ENCODE measurements at places on chromosomes 3 and 15.

GRCh38 chr3:51916418-51916817, 13.3 kb upstream of the IQCF1 start:
- no peak for DNase-seq

- DNase-seq, result peak; percentile 36
Observed at GRCh38 chr3:48194446-48195071, 6.3 kb upstream of the CDC25A start.

DNA sequence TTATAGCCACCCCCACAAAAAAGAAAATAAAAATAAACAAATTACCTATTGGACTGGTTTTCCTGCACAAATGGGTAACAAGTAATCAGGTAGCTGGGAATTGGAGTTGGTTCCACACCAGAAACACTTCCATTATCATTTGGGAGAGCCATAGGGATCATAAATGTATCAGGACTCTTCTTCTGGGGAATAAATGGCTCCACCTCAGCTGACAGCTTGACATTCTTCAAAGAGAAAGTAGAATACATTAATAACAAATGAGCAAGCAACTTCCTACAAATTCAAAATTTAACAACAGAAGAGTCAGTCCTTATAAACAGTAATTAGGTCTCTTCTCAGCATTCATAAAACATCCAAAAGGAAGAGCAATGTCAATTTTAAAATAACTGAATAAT, 8.7 kb downstream of the SECISBP2L start:
- no peak for DNase-seq

GRCh38 chr3:161142486-161142885, 37.3 kb upstream of the B3GALNT1 start:
- no peak for DNase-seq

GRCh38 chr15:63109920-63110319, 11.7 kb upstream of the LACTB start:
- no peak for DNase-seq

GRCh38 chr15:81449836-81450474, 75.9 kb upstream of the TMC3 start:
- DNase-seq, result no peak

DNA sequence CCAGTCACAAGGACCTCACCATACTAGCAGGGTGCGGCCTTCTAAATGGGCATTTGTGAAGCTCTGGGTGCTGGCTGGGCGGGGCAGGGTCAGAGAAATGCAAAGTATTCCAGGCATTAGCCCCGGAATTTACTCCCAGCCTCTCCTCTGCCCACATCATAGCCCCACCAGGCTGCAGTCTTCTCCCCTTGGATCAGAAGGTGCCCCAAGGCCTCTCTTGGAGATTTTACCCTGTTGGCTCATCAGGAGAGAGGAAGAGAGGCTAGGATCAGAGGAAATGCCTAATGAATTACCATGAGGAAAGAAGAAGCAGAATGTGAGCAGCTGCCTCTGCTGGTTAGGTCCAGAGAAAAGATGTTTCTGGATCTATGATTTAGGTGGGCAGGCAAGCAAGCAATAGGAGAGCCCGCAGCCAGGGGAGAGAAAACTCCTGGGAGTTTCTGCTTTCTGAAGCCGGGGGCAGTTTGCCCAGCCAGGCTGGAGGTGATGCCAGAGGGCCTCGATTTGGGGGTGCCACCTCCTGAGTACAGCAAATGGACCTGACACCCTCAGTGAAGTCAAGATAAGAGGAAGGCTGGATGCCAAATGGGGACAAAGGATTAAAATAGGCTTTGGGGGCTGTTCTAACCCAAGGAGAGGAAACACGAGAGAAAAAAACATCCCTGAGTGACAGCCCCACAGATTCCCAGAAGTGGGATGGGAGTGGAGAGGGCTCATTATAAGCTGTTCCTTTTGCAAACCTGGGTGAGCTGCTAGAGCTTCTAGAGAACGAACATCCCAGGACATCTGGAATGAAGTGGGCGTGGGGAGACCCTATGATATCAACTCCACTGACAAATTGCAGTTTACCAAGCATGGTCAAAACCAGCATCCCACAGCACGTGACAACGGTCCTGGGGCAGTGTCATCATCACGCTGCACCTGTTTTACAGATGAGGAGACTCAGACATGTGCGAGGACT, 65.4 kb downstream of the BDH1 start:
- DNase-seq, result no peak

DNA sequence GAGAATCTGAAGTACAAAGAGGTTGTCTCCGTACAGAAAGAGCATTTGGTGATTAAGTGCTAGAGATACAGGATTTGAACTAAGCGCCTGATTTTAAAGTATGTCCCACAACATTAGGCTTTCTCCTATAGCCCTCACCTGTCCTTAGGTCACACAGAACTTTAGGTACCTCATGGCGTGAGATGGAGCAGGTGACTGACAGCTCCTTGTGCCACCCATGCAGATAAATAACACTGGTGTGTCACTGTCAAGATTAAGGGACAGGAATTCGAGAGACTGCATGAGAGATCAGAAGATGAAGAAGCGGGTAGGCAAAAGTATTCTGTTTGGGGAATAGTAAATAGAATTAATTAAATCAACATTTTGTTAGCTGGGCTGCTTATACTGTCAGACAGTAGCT, 1.1 kb downstream of the BLM start:
- no peak for DNase-seq

GRCh38 chr3:105369500-105370371, 3.0 kb downstream of the ALCAM start:
- DNase-seq, result no peak

- no peak for DNase-seq
Observed at GRCh38 chr15:72173401-72173800, 24.2 kb downstream of the GRAMD2A start.

- DNase-seq, result no peak
Observed at GRCh38 chr3:99526921-99527320, 111.5 kb upstream of the COL8A1 start.

DNA sequence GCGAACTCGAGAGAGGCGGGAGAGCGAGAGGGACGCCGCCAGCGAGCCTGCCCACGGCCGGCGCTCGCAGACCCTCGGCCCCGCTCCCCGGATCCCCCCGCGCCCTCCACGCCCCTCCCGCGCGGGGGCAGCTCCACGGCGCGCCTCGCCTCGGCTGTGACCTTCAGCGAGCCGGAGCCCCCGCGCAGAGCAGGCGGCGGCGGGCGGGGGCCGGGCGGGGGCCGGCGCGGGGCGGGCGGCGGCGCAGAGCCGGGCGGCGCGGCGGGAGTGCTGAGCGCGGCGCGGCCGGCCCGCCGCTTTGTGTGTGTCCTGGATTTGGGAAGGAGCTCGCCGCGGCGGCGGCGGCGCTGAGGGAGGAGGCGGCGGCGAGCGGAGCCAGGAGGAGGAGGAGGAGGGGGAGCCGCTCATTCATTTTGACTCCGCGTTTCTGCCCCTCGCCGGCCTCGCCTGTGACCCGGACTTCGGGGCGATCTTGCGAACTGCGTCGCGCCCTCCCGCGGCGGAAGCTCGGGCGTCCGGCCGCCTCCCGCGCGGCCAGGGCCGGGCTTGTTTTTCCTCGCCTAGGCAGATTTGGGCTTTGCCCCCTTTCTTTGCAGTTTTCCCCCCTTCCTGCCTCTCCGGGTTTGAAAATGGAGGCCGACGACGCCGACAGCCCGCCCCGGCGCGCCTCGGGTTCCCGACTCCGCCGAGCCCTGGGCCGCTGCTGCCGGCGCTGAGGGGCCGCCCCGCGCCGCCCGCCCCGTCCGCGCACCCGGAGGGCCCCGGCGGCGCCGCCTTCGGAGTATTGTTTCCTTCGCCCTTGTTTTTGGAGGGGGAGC, 524 bp downstream of the IGF1R start:
- no peak for DNase-seq

DNA sequence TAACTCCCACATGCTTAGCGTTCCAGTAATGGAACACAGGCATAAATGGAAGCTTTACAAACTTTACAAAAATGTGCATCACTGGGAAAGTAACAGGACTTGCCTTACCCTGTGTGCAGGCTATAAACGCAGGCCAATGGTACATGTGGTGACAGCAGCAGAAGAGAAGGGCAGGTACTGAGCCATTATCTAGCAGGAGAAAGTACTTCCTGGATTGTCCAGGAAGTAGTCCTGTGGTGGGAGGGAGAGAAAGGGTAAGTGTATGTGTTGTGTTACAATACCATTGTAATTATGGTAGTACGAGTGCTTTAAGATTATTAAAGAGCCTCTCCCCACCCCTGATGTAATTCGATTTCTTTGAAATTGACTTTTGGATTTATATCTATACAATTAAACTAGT, 5.3 kb downstream of the ATP1B3 start:
- no peak for DNase-seq

- no peak for DNase-seq
Observed at GRCh38 chr15:90654233-90655136, 62.7 kb upstream of the BLM start.

- no peak for DNase-seq
Observed at GRCh38 chr15:32781781-32782180, 64.0 kb downstream of the GREM1 start.

Measured in smooth muscle cell of the brain vasculature (primary cell).